ENCODE measurements at places on chromosomes 12 and 14.

GRCh38 chr12:102513272-102513671, 32.9 kb upstream of the IGF1 start:
- no peak for DNase-seq

DNA sequence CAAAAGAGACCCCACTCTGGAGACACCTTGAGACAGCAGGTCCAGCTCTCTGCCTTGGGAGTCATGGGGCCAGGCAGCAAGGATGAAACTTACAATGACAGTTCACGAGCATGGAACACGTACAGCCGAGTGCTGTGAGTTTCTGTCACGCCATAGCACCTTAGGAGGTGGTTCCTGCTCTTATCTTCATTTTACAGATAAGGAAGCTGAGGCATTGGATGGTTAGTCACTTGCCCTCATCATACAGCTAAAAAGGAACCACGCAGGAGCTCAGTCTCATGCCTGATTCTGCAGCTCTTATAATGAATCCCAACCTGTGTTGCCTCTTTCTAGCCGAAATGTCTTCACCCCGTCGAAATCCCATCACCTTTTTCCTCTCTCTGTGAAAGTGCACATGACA, 39.9 kb downstream of the C14orf132 start:
- DNase-seq = no peak

- DNase-seq = no peak
Observed at GRCh38 chr12:97464385-97465321, 2.0 kb downstream of the RMST start.

DNA sequence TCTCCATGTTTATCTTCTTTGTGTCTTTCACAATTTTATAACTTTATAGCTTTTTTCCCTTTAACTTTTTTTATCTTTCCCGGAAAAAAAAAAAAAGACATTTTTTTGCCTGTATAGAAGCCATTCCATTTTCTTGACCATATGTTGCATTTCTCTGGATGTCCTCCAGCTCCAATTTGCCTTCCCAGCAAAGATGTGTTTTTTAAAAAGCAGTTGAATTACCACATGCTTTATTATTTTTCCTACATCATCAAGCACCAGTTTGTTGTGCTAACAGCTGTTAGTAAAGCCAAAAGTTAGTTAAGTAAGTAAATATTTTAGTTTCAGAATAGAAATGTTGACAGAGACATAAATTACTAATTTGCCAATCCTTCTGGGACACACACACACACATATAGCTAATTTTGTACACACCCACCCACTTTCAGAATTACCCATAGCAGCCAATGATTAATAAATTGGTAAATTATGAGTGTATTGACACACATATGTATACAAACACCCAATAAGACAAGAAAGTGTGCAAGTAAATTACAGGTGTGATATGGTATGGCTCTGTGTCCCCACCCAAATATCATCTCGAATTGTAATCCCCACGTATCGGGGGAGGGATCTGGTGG, 118.3 kb downstream of the SLC38A6 start:
- DNase-seq = no peak

GRCh38 chr12:754473-754820, 2.1 kb downstream of the WNK1 start:
- DNase-seq = no peak

DNA sequence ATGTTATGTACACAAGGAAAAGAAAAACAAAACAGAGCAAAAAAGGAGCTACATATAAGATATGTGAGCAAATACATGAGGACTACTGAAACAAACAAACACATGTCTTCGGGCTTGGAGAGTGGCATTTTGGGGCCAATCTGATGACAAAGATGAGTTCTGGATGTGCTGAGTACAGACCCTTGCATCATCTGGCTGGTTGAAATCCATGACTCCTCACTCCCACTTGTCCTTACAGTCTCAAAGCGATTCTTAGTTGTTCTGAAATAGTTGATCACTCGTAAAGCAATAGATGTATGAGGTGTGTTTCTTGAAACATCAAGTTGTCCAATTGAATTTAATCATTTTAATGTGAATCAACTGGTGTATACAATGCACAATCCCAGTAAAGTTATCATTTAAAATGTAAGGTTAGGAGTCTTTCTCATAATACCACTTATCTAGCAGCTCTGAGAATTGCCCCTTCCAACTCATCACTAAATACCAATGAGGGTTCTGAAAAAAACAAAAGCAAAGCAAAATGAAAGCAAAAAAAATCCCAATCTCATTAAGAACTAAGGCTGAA, 136.9 kb downstream of the ITPR2 start:
- DNase-seq = no peak

- DNase-seq = no peak
Observed at GRCh38 chr12:53388932-53389331, 9.0 kb downstream of the SP1 start.

- no peak for DNase-seq
Observed at GRCh38 chr14:58730792-58731464, 93.2 kb downstream of the DACT1 start.

- DNase-seq = no peak
Observed at GRCh38 chr12:99111600-99111999, 466.5 kb downstream of the APAF1 start.

DNA sequence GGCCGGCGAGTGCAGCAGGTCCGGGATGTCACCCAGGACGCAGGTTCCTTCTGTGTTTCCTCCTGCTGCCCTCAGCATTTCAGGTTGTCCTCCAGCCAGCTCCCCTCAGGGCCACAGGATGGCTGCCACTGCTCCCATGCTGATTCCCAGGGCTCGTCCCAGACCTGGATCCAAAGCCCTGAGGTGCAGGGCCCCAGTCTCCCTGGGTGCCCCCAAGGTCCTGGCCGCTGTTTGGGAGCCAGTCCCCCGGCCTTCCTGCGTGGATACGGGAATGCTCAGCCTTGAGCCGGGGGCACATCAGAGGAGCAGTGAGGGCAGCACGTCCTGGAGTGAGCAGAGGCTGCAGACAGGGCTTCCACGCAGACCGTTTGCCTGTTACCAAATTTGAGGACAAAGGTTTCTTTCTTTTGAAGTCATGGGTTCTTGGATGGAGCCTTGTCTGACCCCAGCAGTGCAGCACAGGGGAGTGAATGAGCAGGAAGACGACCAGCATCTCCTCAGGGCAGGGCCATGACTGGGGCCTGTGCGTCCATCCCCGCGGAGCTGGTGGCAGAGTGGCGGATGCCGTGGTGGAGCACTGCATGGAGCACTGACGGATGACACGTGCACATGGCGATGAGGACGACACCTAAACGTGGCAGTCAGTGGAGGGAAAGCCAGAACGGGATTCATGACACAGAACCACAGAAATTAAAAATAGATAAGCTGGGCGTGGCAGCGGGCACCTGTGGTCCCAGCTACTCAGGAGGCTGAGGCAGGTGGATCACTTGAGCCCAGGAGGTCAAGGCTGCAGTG, 12.5 kb upstream of the CACNA2D4 start:
- no peak for DNase-seq

DNA sequence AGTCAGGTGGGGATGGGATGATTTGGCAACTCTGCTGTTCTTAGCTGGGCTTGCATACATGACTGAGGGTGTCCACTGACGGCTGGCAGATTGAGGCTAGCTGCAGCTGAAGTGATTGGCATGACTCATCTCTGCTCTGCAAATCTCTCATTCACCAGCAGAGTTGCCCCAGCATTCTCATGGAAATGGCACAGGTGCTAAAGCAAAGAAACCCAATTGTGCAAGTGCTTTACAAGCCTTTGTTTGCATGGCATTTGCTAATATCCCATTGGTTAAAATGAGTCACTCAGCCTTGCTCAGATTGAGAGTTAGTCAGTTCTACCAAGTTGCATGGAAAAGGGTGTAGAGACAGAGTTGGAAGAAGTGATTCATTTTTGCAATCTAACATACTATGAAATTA, 389.7 kb upstream of the FAR2 start:
- no peak for DNase-seq

GRCh38 chr12:6230321-6231110, 30.3 kb downstream of the CD9 start:
- peak; percentile 85 for DNase-seq

Measured in common myeloid progenitor, CD34-positive (primary cell).